ENCODE measurements at places on chromosomes 7 and 10.

DNA sequence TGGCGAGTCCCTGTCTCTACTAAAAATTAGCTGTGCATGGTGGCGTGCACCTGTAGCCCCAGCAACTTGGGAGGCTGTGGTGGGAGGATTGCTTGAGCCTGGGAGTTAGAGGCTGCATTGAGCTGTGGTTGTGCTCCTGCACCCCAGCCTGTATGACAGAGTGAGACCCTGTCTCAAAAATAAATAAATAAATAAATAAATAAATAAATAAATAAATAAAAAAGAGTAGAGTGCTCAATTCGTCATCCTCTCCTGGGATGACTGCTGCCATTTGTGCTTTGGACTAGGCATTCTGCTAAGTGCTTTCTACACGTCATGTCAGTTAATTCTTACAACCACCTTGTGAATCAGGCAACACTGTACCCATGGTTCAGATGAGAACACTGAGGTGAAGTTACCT, 130.6 kb downstream of the DOCK1 start:
- DNase-seq: no peak

DNA sequence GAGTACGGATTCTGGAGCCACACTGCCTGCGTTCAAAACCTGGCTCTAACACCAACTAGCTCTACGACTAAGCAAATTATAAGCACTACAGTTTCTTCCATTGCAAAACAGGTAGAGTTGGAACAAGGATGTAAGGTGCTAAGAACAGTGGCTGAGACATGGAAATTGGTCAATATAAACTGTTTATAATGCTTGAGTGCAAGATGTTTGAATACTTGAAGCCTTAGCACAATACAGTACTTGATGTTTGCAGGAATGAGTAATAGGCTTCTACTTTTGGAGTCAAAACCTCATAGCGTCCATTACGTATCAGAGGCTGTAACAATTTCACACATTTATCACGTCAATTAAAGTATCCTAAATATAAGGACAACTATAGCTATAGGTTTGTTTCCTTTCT, 6.9 kb downstream of the NT5C2 start:
- DNase-seq: peak; percentile 58

DNA sequence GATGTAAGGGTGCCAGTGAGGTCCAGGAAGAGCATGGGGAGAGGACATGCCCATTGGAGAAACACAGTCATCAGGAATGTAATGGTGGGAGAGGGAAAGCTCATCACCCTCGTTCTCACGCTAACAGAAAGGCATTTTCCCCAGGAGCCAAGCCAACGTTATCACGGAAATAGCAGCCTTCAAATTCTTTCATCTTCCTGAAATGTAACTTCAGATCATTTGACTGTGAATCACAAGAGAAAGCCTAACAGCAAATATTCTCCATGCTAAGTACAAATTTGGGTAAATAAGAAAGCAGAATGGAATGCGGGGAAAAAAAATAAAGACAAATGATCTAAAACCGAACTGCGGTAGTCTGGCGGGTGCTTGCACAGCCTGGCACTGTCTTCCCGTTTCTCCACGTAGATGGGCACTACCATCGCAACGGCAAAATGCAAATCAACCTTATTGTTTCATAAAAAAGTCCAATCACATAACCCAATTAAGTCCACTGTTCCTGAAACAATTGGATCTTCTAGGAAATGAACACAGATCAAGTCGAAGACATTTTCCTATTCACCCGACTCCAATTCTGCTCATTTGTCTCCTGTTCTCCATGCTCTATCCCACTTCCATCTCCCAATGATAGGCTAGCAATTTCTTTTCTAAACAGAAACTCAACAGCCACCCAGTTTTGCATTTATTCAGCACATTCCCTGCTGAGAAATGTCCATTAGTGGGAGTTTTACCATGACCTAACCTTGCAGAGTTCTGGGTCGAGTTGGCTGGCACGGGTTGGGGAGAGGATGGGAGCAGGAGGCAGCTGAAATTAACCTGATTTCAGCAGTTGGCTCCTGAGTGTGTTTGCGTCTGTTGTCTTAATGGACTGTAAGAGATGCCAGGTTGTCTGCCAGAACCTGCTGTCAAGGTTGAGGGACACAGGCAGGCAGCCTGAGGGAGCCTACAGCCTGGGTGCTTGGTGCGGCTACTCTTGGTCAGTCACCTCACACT, 74.6 kb upstream of the FRMD4A start:
- no peak for DNase-seq

DNA sequence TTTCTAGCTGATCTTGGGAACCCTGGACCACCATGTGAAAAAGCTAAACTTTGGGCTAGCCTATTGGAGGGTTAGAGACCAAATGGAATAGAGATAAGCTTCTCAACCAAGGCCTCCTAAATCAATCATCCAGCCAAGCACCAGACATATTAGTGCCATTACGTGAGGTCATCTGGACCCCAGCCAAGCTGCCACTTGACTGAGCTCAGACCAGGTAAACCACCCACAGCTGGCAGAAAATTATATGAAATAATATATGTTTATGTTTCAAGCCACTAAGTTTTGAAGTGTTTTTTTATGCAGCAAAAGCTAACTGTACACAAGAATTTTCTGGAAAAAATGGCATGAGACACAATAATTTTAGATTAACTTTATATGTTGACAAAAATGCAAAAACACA, 82.6 kb upstream of the PCGF5 start:
- no peak for DNase-seq

DNA sequence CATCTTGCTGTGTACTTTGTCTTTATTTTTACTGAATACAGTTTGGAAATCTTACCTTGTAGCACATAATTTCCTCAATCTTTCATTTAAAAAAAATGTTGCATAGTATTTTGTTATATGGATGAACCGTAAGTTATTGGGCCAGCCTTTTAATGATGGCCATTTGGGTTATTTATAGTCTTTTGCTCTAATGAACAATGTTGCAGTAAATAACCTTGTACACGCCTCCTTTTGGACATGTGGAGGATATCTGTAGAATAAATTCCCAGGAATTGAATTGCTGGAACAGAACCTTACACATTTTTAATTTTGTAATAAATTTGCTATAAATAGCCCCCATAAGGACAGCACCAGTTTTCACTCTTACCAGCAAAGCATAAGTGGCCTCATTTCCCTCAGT, 12.7 kb upstream of the PRF1 start:
- DNase-seq: no peak

DNA sequence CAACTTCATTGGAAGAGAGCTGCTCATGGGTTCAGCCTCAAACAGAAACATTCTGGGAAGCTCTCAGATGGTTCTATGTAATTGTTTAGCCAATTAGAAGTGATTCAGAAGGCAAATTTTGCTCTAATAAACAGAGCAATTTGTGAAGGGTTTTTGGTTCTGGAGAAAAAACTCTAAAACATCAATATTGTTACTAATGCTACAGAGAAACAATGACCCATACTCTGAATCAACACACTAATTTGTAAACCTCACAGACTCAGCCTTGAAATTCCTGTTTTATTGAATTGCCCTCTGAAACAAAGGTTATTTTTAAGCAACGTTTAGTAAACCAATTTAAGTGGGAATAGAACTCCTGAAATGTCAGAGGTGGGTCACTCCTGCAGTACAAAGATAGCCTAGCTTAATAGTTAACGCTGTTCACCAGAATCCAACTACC, 171.6 kb upstream of the SVIL start:
- DNase-seq: no peak

GRCh38 chr7:87413029-87413428, 62.5 kb downstream of the ABCB4 start:
- no peak for DNase-seq

DNA sequence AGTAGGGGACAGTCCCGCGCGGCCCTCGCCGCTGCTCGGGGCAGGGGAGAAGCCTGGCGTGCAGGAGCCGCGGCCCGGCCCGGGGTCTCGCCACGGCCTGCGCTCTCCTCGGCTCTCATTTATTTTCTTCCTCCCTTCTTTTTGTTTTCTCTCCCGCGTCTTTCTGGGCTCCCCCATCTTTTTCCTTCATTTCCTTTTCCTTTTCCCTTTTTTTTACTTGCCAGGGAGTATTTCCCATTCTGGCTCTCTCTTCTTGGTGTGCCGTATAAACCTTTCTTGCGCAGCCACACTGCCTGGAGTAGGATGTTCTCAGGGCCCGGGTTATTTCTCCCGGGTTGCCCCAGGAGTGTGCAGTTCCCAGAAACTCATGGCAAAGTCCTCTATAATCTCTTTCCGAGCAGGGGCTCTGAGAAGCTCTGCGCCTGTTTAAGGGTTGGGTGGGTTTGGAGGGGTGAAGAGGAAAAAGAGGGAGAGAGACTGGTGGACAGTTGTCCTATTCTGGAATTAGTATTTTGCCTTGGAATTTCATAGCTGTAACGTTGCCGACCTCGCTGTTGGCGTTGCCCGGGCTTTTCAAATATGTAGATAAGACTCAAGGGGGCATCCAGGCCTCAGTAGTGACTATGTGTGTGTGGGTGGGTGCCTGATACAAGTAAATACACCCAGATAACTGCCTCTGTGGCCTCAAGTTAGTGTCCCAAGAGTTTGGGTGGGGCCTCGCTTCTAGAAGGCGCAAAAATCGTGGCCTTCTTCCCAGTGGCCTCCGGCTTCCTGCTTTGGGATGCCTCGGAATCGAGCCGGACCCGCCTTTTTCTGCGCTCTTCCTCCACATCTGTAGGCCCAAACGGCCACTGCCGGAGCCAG, 4.3 kb upstream of the ZNF503 start:
- no peak for DNase-seq

DNA sequence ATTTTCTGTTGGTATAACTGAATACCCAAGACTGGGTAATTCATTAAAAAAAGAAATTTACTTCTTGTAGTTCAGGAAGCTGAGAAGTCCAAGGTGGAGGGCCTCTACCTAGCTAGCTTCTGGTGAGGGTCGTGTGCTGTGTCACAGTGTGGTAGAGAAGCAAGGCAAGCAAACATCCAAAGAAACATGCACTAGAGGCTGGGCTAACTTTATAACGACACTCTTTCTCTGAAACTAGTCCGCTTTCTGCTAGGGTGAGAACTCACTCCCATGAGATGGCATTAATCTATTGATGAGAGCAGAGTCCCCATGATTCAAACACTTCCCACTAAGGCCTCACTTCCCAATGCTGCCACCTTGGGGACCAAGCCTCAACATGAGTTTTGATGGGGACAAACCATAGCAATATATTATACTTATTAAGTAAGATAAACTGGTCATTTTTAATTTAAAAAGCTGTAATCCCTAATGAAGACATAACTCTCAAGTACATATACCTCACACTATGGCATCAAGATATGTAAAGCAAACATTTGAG, 50.8 kb downstream of the PHYHIPL start:
- DNase-seq: no peak

GRCh38 chr10:126393076-126393475, 4.8 kb upstream of the ADAM12 start:
- no peak for DNase-seq

GRCh38 chr10:127894146-127894545, 1.4 kb upstream of the CLRN3 start:
- no peak for DNase-seq

Data from Kasumi-1 (cell line).